ENCODE measurements at places on chromosomes 12 and 14.

DNA sequence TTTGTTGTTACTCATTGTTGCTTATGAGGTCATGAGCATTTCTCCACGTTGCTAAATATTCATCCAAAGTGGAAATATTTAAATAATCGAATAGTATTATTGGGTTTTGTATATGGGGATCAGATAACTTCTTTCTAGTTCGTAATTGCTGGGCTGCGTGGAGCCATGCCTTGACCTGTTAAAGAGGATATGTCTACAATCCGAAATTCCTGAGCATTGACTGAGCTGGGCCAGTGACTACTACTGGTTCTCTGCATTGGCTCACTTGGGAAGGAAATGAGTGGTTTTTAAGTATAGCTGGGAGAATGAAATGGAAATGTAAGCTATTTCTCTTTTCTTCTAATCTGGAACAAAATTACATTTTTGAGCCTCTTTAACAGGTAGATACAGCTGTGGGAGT lies 163.2 kb downstream of the RPL10L start:
- no peak for DNase-seq

DNA sequence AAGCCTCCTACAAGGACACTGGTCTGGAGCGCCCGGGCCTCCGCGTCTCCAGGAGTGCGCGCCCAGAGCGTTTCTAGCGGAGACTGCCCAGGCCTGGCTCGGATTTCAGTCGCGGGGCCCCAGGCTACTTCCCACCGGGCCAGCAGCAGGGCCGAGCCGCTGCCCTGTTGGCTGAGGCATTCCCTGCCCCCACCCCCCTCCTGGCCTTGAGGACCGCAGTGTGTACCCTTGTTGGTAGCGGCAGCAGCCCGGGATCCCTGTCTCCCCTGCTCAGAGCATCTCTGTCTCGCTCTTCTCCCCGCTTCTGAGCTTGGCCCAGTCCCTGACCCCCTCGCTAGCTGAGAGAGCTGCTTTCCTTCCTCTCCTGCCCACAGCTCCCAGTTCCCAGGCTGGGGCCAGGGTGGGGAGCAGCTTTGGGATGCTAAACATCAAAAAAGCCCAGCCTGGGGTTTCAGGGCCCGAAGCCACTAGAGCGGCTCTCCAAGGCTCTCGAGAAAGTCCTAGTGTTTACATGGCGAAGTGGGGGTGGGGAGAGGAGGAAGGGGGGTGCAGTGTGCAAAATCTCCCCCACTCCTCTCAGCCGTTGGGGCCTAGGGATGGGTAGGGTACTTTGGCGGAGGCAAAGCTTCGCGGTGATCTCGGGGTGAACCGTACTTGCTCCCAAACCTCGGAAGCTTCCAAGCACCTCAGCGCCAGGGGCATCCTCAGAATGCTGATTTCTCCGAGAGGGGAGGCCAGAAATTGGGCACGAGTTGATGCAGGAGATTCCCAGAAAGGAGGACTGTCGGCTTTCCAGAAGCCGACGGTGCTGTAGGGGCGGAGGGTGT lies 6.4 kb downstream of the NKX2-1 start:
- DNase-seq: no peak

DNA sequence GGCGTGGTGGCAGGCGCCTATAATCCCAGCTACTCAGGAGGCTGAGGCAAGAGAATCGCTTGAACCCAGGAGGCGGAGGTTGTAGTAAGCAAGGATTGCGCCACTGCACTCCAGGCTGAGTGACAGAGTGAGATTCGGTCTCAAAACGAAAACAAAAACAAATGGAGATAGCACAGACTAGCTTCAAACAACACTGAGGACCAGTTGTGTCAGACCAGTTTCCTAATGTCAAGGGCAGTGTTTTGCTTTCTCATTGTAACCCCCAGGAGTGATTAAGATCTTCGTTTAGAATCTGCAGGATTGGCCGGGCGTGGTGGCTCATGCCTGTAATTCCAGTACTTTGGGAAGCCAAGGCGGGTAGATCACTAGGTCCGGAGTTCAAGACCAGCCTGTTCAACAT lies 18.5 kb downstream of the RPGRIP1 start:
- DNase-seq: no peak

- peak; percentile 98 for DNase-seq
These were observed 6.2 kb downstream of the DUSP6 start for GRCh38 chr12:89345830-89346740.

- DNase-seq: no peak
These were observed 81.2 kb downstream of the VCPKMT start for GRCh38 chr14:50035214-50035613.

- DNase-seq: no peak
These were observed 152.6 kb downstream of the GLT1D1 start for GRCh38 chr12:129005829-129006228.

DNA sequence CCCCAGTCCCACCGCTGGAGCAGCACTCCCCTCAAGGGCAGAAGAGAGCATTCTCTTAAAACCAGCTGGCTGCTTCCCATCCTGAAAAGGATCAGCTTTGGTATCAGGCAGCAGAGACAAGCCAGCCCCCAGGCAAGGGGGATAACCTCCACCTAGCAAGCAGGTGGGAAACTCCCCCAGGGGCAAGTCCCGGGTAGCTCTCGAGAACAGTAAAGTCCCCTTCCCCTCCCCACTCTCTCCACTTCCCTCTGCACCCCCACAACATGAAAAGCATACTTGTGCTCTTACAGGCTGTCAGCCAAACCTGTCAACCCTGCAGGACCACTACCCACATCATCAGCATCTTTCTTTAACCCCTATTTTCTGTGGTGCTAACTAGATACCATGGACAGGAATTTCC lies 254.0 kb downstream of the NTF3 start:
- DNase-seq: no peak

DNA sequence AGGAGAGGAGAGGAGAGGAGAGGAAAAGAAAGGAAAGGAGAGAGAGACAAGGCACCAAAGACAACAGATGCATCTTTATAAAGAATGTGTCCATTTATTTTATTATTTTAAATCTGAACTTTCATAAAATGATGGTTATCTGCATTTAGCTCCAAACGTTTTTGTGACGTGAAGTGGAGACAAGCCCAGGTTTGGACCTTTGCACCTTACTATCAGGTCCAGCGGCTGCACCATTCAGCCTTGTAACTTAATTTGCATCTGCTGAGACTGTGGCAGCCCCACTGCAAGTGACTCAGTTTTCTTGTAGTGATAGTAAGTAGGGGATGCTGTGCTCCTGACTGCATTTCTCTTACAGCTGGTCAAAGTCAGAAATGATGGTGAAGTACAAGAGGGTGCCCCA lies 130.7 kb downstream of the NTF3 start:
- DNase-seq: no peak

DNA sequence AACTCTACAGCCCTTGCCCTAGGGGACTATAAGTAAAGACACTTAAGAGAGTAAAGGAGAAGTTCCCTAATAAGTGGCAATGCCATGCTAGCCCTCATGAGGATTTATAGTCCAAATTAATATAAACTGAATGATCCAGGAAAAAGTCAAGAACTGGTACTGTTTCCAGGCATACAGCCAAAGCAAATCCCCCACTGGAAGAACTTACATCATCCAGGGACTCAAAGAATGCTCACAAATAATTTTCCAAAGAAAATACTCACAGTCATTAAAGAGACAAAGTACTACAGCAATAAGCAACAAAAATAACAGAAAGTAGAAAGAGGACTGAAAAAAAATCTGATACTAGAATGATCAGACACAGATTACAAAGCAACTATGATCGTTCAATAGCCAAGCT lies 79.7 kb upstream of the RAP1B start:
- peak; percentile 79 for DNase-seq

- DNase-seq: no peak
These were observed 52.3 kb upstream of the GPHB5 start for GRCh38 chr14:63371033-63371432.

DNA sequence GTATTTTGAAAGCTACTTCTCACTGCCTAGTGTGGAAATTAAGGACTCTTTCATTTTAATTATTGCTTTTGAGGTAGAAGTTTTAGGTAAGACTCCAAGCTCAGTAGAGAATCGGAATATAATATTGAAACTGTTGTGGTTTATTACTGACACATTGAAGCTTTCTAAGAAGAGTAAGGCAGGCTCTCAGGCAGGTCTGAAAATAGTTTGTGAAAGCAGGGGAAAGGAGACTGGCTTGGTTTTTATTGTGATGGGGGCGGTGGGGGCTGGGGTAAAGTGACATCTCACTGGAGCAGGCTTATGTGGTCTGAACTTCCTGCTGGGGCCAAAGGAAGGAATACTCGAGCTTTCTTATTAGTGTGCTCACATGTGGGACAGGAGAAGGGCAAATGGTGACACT lies 79.5 kb downstream of the OTOGL start:
- DNase-seq: no peak

- no peak for DNase-seq
These were observed 172.0 kb downstream of the SYT10 start for GRCh38 chr12:33267641-33268040.

GRCh38 chr12:26453246-26453645 lies 257.9 kb downstream of the SSPN start:
- DNase-seq: no peak

DNA sequence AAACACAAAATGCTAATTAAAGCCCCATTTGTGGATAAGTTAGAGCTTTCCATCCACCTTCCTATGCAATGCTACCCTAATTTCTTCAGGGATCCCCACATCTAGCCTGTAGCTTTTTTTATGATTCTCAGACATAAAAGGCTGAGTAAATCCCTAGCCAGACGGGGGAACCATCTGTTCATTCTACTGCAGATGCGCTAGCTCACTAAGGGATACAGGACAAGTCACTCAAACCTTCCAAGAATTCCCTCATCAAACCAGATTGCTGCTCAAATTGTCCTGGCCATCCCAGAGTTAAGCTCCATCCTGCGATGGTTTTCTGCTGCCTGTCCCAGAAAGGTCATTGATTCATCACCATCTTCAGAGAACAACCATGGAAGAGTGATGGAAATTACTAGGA lies 56.7 kb downstream of the MYRFL start:
- no peak for DNase-seq

DNA sequence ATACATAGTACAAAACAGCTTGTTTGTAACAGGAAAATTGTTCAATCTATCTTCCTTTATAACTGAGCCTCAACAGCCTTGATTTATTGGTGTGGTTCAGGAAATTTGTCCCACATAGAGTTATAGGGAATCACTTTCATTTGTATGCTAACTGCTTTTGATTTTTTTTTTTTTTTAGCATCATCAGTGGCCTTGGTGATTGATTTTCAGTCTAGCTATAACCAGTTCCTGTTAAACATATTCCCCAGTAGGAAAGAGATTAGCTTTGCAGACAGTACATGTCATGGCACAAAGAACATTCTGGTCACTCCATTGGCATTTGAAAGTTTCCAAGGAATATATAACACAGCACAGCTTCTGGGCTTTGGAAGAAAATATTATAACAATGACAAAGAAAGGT lies 337.3 kb upstream of the TMPO start:
- no peak for DNase-seq

GRCh38 chr14:69945912-69946311 lies 66.7 kb downstream of the SMOC1 start:
- peak; percentile 7 for DNase-seq

GRCh38 chr12:56932146-56932545 lies 2.1 kb downstream of the SDR9C7 start:
- DNase-seq: no peak

DNA sequence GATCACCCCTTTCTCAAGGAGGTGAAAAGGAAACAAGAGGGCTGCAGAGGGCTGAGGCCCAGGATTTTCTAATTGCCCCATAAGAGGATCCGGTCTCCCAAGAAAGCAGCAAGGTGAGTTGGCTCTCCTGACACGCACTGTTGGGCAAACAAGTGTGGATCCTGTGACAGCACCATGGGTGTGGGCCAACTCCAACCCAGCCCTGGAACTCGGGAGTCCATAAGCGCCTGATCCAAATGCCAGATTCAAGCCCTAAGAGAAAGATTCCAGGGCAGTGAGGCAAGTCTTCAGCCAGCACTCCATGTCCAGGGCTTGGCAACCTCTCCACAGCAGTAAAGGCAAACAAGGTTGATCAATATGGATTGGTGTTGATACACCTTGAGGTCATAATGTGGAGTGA lies 33.1 kb downstream of the KCNA5 start:
- no peak for DNase-seq

DNA sequence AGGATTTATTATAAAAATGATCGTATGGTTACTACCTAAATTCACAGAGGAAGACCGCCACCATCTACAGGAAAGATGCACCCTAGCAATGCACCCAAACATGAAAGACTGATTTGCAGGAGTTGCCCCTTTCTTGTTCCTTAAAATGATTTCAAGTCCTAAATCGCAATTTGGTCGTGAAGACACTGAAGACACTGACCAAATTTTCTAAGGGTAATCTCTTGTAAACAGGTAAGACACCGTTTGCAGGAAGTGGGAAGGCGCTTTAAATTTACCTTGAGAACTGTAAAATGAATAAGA lies 1.0 kb downstream of the SOS2 start:
- DNase-seq: no peak

- peak; percentile 46 for DNase-seq
These were observed 1.5 kb downstream of the DDHD1 start for GRCh38 chr14:53151523-53152183.

DNA sequence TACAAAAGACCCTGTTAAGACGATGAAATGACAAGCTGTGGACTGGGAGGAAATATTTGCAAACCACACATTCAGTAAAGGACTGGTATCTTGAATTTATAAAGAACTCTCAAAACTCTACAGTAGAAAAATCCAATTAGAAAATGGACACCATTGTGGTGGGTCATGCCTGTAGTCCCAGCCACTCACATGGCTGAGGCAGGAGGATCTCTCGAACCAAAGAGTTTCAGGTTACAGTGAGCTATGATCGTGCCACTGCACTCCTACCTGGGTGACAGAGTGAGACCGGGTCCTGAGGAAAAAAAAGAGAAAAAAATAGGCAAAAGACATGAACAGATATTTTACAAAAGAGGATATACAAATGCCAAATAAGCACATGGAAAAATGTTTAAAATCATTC lies 41.9 kb downstream of the TTC6 start:
- no peak for DNase-seq

DNA sequence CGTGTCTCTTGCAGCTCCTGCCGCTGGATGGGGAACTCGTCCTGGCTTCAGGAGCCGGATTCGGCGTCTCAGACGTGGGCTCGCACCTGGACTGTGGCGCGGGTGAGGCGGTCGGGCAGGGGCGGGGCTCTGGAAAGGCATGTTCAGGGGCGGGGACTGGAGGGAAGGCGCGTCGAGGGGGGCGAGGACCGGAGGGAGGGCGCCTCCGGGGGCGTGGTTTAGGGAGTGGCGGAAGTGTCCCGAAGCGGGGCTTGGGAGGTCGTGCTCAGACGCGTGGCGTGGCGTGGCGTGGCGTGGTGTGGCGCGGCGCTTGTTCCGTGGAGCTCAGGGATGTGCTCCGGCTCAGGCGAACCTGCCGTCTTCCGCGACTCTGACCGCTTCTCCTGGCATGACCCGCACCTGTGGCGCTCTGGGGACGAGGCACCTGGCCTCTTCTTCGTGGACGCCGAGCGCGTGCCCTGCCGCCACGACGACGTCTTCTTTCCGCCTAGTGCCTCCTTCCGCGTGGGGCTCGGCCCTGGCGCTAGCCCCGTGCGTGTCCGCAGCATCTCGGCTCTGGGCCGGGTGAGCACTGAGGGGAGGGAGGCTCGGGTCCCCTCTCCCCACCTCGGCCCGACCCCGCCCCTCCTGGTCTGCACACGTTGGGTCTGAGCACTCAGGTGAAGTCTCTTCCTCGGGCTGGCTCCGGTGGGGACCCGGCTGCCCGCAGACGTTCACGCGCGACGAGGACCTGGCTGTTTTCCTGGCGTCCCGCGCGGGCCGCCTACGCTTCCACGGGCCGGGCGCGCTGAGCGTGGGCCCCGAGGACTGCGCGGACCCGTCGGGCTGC lies 6.2 kb downstream of the AMN start:
- DNase-seq: peak; percentile 26
